Astrocyte (in vitro differentiated cells and primary cell): ENCODE measurements at places on chromosomes 3 and 15. TPM values are rescaled to one million over a fixed set of nuclear protein-coding genes. Genes with fewer than 3 reads are reported as not detected.

GRCh38 chr15:79067969-79068368 lies 22.6 kb downstream of the RASGRF1 start:
- no peak for DNase-seq

DNA sequence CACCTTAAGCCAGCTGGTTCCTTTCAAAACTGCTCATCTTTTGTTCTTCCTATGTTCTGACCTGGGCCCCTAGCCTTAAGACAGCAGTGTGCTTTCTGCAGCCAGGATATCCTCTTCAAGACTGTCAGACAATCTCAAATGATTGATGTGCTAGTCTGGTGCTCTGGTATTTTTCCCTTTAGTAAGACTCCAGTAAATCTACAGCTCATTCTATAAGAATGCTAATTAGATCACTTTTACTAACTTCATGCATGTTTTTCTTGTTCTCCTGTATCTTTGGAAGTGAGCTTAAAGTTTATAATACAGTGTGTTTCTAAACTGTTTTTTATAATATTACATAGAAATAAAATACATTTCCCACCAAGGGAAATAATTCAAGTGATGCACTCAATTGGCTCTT lies 220.9 kb upstream of the NANOGP8 start:
- peak; percentile 96 for DNase-seq

GRCh38 chr3:171375666-171376595 lies 84.3 kb downstream of the TNIK start:
- no peak for DNase-seq

Gene C3orf49
- not detected in 2 replicates for total RNA-seq

DNA sequence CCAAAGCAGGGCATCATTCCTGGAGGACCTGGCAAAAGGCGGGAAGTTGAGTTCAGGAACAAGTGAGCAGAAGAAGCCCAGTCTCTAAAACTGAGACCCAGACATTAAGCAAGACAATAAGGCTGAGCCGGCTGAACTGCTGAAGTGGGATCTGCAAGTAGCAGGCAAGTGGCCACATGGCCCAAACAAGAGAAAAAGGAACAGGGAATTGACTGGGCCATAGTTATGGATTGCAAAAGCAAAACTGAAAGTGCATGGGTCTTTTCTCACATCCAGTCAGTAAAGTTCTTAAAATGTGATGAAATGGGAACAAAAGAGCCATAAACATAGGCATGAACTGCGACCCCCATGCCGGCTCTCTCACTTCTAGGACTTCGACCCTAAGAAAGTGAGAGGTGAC lies 101.2 kb downstream of the SCN11A start:
- no peak for DNase-seq

DNA sequence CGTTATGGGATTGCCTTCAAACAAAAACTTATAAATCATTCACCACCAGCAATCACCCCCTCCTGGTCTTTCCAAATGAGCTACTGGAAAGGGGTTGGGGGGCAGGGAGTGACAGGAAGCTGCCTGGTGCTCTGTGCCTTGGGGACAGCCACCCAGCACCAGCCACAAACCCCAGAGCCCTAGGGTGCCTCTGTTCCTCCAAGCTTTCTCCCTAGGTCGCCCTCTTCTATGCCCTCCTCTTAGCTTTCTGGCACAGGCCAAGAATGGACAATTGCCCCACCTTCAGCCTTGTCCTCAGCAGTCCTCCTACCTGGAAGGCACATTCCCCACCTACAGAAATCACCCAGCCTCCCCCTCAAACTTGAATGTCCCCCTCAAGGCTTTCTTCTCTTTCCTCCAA lies 3.3 kb downstream of the OXTR start:
- DNase-seq: no peak

GRCh38 chr15:67578020-67578600 lies 35.6 kb downstream of the MAP2K5 start:
- no peak for DNase-seq

DNA sequence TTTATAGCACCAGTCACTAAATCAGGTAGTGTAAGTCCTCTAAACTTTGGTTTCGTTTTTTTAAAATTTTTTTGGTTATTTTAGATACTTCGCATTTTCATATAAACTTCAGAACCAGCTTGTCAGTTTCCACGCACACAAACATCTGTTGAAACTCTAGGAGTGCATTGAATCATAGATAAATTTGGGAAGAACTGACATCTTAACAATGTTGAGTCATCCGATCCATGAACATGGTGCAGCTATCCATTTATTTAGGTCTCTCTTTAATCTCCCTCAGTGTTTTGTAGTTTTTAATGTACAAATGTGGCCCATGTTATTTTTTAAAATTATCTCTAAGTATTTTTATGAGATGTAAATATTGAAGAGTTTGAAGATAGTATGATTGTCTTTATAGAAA lies 17.7 kb downstream of the TICRR start:
- DNase-seq: no peak

GRCh38 chr15:68230157-68231100 lies 901 bp upstream of the CLN6 start:
- no peak for DNase-seq

DNA sequence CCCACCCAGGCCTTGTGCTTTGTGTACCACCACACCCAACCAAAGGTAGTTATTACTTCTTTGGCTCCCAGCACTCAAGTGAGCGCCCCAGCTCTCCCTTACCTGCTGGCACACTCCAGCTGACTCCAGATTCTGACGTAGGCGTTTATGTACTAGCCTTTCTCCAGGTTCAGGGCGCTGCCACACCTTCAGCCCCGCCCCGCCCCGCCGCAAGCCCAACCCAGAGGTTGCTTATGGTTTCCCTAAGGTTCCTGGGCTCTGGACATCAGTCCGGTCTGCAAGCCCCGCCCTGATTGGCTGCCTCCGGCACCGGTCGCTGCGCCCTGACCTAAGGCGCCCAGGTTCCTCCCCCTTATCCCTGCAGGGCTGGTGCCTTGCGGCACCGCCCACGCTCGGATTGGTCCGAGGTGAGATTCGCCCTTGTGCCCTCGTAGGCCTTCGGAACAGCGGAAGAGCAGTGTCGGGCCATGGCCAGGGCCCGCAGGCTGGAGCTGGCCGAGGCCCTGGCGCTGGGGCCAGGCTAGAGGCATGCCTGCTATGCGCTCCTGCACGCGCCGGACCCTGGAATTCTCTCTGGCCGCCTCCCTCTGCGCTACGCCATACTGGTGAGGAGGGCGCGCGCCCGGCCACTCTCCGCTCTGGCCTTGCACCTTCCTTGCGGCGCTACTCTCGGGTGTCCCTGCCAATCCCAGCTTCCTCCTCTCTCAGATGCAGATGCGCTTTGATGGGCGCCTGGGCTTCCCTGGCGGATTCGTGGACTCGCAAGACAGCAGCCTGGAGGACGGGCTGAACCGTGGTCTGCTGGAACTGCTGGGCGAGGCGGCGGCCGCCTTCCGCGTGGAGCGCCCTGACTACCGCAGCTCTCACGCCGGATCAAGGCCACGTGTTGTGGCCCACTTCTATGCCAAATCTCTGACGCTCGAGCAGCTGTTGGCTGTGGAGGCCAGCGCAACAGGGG lies 19.8 kb upstream of the NUDT16 start:
- peak; percentile 36 for DNase-seq

DNA sequence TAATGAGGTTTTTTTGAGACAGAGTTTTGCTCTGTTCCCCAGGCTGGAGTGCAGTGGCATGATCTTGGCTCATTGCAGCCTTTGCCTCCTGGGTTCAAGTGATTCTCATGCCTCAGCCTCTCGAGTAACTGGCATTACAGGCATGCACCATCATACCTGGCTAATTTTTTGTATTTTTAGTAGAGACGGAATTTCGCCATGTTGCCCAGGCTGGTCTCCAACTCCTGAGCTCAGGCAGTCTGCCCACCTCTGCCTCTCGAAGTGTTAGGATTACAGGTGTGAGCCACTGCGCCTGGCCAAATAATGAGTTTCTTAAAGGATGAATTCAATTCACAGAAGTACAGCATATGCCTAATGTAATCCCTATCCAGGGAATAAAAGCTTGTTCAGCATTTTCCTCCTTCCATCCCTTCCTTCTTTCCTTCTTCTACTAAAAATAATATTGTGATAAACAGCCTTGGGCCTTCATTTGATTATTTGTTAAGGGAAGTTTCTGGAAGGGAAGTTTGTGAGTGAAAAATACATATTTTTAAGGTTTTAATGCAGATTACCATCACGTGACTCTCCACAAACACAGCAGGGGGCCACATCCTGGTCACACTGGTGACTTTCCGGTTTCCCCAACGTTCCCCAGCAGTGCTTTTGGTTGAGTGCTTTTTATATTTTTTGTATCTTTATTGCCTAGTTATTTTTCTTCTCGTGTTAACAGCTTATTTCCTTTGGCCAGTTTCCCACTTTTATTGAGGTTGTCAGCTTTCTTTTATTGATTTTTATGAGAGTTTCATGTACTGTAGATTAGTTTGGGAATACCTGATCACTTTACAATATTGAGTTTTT lies 116.8 kb downstream of the USP13 start:
- DNase-seq: no peak

GRCh38 chr3:168096210-168096652 lies 507 bp upstream of the GOLIM4 start:
- DNase-seq: peak; percentile 94

GRCh38 chr3:129276385-129276784 lies 2.3 kb upstream of the HMCES start:
- no peak for DNase-seq

Gene LRRIQ4
- not detected in 2 replicates for total RNA-seq

DNA sequence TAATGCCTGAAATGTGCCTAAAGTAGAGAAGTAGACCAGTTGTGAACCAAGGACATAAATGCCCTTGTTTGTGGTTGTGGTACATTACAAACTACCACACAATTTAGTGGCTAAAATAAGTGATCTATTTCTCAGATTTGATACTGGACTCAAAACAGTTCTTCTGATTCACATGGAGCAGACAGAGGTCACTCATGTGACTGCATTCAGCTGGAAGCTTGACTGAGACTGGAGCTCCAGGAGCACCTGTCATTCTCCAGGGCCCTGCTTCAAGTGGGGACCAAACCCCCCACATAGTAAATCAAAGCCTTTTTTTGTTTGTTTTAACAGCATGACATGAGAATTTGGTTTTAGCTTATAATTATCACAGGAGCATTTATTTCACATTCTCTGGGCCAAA lies 301.2 kb downstream of the OXSM start:
- no peak for DNase-seq

DNA sequence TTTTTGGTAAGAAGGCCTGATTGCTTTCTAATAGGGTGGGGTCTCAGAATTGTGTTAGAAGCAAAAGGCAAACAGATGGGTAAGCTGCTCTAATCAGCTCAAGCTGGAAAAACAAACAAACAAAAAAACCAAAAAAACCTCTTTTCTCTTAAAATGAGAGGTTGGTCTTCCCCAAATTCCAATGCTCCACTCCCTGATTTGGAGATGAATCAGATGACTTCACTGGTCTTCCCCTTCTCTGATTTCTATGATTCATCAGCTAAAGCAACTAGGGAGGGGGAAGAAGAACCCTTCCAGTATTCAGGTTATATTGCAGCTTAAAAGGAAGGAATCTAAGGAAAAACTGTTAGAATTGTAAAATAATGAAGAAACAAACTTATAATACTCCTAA lies 9.6 kb upstream of the ANXA2 start:
- peak; percentile 91 for DNase-seq

Gene TMEM212
- not detected in 2 replicates for total RNA-seq

DNA sequence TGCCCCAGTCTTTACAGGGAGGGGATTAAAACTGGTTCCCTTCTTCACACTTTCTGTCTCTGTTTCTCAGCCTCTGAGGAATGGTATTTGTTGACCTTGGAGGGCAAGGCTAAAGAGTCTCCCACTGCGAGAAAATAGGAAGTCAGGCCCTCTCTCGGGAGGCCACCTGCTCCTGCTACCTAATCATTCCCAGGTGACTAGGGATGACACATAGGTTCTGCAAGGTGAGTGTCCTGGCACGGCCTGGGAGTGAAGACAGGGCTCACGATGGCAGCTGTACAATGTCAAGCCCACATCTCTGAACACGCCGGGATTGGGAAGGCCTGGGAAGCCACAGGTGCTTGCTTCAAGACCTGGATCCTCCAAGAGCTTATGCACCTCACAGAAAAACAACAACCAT lies 314.2 kb downstream of the NTRK3 start:
- no peak for DNase-seq

DNA sequence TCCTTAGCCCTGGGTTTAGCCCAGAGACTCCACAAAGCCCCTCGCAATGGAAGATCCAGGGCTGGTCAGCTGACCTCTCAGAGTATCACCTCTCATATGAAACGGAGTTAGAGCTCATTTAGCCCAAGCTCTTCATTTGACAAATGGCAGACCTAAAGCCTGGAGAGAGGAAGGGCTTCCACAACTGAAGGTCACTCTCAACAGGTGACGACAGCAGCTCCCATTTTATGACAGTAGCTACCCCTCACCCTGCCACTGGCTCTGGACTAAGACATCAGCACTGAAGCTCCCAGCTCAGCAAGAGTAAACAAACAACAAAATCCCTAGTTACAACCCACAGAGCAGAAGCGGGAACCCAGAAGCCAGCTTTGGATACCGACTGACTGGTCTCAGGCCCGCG lies 33.7 kb downstream of the TLE3 start:
- no peak for DNase-seq

DNA sequence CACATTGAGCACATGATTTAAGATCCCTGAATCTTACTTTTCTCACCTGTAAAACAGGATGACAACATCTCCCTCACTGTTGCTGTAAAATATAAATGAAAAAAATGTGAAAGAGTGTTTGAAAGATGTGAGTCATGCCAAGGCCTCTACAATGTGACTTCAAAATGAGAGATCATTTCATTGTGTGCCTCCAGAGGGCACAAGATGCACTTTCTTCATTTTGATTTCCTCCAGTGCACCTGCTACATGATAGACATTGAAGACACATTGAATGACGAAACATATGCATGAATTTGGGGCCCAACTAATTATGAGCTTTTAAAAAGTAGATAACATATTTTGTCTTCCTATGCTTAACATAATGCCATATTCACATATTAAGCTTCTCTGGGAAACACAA lies 170.3 kb downstream of the MOBP start:
- DNase-seq: peak; percentile 16

- no peak for DNase-seq
Observed at GRCh38 chr3:105101603-105102002, 265.1 kb upstream of the ALCAM start.

Gene TAGLN3
- total RNA-seq: 7.9 and 8.7 TPM in 2 replicates

DNA sequence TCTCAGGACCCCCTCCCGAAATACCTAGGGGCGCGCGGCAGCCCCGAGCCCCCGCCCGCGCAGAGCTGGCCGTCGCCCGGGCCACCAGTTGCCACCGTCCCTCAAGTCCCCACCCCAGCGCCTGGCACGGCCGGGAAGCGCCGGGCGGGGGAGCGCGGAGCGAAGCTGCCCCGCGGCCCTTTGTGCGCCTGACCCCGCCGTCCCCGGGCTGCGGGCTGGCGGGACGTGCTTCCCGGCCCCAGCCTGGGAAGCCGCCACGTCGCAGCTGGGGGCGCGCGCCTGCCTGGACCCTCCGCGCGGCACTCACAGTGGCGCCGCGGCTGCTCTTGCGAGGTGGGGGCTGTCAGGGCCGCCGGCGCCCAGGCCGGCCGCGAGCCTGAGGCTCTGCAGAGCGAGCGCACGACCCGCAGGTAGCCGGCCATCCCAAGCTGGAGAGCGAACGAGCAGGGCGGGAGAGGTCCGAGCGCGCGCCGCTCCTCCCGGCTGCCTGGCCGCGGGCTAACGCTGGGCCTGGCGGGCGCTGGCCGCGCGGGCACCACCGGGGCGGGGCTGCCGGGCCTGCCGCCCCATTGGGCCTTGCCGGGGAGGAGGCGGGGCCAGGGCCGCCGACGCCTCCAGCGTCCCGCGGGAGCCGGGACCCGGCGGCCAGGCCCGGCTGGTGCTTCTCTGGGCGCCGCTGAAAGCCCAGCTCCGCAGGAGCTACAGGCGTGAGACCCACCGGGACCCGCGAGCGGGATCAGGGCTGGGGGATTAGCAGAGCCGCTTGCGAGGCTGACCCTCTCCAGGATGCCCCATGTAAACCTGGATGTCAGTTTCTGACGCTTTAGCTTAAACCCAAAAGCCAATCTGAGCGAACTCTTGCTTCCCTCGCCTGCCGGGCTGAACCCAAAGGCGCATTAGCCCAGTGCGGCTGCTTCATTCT lies at the start of gene IDH2:
Gene IDH2, minus strand, starts transcription at position 500 of the 922 bp plus-strand sequence. Its CDS starts 78 bp downstream, at position 422.
- peak; percentile 67 for DNase-seq

Gene BBX
- 91.6 and 101 TPM in 2 replicates for total RNA-seq
